Right renal pelvis (tissue), 4 donors: ENCODE measurements at places on chromosomes 4 and X. TPM values are rescaled to one million over a fixed set of nuclear protein-coding genes. Genes with fewer than 3 reads are reported as not detected.

GABRG1 gene
- polyA plus RNA-seq: 0.20 TPM

TLR1 gene
- 5.9 TPM for polyA plus RNA-seq

SHOX gene
- polyA plus RNA-seq: 0.09 TPM

TASL gene
- 0.71 TPM for polyA plus RNA-seq

CCKAR gene
- polyA plus RNA-seq: 0.05 TPM
